ENCODE measurements at places on chromosomes 5 and 9.

DNA sequence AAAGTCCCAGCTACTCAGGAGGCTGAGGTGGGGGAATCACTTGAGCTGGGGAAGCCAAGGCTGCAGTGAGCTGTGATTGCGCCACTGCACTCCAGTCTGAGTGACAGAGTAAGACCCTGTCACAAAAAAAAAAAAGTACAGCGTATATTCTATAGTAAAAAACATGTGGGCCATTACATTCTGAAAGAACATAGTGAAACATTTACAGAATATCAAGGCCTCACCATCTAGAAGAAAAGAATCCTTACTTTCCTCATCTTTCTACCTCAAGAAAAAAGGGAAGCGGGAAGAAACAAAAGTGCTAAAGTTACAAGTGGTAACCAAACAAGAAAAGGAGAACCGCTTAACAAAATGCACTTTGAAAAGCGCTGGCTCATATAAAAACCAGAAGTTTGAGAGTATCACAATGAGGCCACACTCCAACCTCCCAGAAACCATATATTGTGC is 5.7 kb upstream of the SYK start:
- DNase-seq = no peak

DNA sequence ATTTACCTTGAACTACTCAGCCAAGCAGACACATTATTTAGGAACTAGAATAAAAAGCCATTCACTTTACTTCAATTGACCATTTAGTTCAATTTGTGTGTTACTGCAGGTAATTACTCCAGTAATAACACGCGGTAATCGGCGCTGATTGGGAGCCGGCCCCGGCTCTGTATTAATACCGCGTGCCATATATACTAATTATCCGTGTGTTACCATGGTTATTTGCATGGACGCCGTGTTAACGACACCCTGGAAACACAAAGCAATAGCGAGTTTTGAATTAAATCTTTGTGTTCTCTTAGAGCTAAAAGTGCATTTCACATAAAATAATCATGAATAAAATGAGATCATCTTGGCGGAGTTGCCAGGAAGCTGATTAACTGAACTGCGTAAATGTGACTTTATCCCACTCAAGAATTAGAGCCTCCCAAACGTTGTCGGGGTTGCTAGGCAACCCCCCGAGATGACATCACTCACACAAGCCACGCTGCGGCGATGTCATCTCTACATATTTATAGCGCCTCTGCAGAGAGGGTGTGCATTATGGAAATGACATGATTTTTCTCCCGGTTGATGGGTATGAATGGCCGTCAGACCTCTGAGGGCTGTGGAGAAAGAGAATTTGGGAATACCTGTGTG is 41.4 kb upstream of the RNU6ATAC start:
- DNase-seq = no peak

- no peak for DNase-seq
Measured at GRCh38 chr9:134908524-134909309, 9.0 kb downstream of the FCN1 start.

GRCh38 chr9:27088981-27089380 is 20.0 kb upstream of the TEK start:
- no peak for DNase-seq

DNA sequence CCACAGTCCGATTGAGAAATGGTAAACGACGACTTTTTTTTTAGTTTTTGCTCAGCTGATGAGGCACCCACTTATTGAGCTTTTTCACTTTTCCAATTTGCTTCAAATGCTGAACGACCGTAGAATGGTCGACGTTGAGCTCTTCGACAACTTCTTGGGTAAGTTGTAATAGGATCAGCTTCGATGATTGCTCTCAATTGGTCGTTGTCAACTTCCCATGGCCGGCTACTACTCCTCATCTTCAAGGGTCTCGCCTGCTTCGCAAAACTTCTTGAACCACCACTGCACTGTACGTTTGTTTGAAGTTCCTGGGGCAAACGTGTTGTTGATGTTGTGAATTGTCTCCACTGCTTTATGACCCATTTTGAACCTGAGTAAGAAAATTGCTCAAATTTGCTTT is 35.7 kb downstream of the NSD1 start:
- DNase-seq = no peak

GRCh38 chr5:109692852-109693251 is 3.1 kb downstream of the MAN2A1 start:
- DNase-seq = no peak

DNA sequence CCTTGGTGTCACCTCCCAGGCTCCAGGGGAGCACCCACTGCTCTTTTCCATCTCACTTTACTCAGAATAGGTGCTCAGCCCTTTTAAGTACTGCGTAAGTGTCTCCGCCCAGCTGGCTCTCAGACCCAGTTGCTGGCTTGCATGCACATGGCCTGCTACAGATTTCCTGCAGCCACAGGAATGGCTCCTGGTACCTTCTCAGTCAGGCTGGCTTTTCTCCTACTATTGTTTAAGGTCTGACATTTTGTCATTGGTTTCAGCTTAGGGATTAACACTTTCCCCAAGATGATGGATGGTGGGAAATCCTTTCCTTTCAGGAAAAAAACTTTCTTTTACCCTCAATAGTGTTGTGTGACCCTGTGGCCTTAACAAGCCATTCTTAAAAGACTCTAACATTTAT is 1652.3 kb upstream of the WWC1 start:
- no peak for DNase-seq

- no peak for DNase-seq
Measured at GRCh38 chr5:144788046-144788445, 617.4 kb downstream of the KCTD16 start.

DNA sequence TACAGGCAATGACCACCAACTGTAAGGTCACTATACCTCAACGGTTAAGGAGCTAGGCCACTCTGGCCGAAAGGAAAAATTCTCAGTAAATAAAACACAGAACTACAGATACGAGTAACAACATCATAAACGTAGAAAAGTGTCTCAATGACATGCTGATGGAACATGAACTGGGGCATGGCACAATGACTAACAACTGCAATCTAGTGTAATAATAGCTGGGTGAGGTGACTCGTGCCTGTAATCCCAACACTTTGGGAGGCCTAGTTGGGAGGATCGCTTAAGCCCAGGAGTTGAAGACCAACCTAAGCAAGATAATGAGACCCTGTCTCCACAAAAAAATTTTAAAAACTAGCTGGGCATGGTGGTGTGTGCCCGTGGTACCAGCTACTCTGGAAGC is 9.8 kb upstream of the RAPGEF6 start:
- DNase-seq = no peak

DNA sequence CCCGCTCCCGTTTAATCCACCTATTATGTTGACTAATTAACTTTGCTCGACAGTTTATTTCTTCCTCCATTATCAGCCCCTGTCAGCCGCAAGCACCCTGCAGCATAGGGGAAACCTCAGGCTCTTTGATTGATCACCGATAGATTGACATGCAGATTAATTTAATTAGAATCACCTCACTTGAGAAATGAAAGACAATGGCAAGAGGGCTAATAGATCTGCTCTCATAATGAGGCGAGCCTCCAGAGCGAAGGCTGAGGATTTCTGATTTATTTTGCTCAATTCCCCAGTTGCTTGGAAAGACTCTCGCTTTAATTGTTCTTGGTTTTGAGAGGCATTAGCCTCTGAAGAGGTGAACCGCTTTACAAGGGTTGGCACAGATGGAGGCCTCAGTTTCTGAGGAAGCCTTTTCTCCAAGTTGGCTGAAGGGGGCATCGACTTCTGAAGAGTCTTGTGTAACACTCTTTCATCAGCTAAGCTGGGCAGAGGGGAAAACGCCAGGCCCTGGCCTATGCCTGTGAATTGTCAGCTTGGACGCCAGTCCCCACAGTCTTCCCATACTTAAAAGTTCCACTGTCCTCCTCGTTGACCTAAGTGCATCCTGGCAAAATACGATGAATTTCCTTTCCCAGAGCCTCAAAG is 275.4 kb downstream of the EBF1 start:
- no peak for DNase-seq
